ENCODE measurements at places on chromosomes 6 and 20.

DNA sequence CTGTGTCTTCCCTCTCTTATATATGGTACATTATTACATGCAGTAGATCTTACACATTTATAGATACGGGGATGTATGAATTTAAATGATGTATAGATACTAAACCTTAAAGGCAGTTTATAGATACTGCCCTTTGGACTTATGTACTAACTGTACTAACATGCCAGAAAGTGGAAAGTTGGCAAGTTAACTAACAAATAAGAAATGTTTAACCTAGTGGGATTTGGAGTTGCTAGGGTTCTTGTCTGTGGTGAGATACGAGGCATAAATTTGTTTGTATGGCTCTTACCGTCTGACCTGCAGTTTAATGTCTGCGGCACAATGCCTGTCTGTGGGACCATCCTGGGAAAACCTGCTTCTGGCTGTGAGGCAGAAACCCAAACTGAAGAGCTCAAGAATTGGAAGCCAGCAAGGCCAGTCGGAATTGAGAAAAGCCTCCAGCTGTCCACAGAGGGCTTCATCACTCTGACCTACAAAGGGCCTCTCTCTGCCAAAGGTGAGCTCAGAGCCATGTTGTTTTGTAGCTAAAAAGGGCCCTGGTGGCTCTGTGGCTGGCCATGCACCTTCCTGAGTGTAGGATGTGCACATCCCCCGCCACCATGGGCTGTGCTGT lies 62.9 kb upstream of the SLC22A1 start:
- DNase-seq, result no peak

DNA sequence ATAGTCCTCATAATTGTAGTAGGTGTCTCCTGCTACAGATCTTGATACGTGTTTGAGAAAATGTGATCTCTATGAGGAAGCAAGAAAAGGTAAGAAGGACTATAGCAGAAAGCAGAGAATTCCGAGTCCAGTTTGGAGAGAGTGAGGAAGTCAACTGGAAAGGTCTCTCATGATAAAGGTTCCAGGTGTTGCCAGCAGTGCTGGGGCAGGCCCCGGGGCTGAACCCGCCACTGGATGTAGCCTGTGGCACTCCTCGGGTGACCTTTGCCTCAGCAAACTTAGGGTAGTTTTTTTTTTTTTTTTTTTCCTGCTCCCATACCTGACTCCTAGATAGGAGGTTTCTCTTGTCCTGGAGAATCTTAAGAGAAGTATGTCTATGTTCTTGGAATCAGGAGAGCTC lies 62.8 kb downstream of the FAM120B start:
- DNase-seq, result no peak

DNA sequence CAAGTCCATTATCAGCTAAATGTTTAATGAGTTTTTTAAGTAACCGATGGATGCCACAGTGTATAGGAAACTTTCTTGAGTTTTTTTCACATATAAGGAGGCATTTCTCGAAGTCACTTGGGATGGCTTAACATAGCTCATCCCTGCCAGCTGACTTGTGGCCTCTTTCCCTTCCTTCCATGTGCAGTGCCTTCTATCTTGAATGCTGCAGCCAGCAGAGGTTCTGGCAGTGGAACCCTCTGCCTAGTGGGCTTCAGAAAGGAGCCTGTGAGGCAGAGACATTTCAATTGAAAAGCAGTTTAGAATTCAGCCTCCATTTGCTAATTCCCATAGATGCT lies 51.9 kb downstream of the AKAP12 start:
- no peak for DNase-seq

DNA sequence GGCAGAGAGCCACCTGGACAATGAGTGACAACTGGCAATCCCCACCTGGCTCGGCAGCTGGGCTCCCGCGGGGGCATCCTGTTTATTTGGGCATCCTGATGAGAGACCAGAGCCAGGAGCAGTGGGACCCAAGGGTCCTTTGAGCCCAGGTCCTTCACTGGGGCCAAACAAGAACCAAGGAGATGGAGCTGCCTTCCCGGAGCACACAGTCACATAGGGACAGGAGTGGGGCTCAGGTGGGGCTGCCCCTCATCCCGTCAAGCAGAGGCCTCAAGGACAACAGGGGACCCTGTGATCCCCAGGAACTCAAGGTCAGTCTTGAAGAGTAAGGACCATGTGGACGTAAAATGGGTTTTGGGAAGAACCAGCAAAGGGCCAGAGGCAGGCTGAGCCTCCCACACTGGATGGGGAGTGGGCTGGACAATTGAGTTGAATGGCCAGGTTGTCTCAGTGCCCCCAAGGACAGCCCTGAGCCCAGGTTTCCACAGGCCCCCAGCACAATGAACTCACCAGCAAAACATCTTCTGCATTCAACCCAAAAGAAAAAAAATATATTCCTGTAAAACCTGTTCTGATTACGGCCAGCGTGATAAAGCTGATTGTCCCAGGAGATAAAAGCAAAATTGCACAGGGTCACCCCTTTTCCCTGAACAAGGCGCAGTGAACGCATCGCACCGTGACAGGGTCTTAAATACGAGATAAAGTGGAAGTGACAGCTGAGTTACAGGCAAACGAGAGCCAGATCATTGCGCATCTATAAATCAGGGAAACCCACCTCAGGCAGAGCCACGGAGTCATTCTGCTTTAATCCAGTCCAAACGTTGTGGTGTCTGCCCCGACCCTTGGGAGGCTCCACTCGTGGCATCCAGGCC lies 86.2 kb downstream of the ANKRD60 start:
- DNase-seq, result no peak

GRCh38 chr6:143139239-143139784 lies 78.6 kb downstream of the AIG1 start:
- DNase-seq, result no peak

GRCh38 chr6:75204959-75205775 lies 686 bp downstream of the COL12A1 start:
- DNase-seq, result no peak

DNA sequence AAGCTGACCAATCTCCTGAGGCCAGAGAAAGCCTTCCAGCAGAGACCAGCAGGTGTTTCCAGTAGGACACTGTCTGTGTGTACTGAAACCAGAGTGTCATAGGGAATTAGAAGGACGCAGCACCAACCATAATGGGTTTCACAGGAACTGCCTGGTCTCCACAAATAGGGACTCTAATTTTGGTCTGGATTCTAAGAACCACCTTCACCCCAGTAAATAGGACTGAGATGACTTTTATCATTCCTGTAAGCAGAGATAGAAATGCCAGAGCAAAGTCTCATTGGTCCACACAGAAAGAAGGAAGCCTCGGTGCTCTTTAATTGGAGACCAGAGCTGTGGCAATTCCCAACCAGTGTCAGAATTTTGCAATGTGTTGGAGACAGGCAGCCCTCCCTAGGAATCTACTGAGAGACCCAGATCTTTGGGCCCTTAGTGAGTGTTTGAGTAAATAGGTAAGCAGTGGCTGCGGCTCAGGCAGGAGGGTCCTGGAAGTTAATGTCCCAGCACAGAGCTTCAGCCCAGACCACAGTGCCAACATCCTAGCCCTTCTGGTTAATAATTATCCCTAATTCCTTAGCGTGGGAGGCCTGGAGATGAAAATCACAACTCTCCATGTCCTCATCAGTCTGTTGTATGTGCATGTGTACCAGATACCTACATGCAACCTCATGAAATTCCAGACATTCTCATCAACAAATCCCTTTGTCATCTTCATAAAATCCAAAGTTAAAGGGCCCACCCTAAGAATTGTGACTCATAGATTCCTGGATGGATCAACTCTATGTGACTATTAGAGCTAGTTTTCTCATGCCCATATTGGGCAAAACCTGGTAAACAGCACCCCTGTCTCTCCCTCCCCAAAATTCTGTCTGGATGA lies 81.2 kb downstream of the UNC5CL start:
- DNase-seq, result no peak

DNA sequence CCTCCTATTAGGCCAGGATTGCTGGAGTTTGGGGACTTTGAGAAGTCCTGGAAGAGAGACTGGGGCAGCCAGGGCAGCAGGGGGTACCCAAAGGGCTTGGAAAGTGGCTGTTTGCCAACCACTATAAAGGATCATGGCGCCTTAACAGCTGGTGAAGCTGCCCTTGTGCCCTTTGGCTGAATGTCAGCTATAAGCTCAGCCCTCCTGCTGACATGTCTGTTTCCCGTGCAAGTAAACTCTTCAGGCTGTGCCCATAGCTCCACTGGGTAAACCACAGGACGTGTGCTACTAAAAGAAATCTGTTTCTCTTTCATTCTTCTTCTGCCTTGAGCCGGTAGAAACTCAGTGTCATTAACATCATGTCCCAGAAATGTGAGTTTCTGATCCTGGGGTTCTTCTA lies 97.3 kb downstream of the CAP2 start:
- DNase-seq, result no peak

GRCh38 chr6:47532981-47533585 lies 55.5 kb downstream of the CD2AP start:
- DNase-seq, result no peak

- no peak for DNase-seq
Measured at GRCh38 chr6:5068153-5068751, 16.9 kb upstream of the PPP1R3G start.

DNA sequence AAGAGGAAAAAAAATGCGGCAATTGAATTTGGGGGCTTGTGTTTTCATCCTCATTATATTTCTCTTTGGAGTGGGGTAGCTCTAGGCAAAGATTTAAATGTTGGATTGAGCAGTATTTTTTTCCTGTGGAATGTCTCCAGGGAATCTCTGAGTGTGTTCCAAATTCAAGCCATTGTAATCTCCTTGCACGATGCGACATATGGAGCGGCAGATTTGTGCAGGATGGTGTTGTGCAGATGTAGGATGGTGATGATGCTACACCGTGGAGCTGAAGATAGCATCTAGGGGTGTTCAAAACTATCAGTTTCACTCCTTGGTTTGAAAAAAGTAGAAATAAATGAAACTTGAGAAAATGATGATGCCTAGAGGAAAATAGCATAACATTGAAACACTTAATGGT lies 777.5 kb upstream of the EPHA7 start:
- DNase-seq, result no peak

- DNase-seq, result no peak
Measured at GRCh38 chr20:23490817-23491216, at the start of gene CST8. Gene CST8, plus strand, starts transcription at chr20:23491117. Its CDS starts 551 bp downstream, at chr20:23491668.

- no peak for DNase-seq
Measured at GRCh38 chr6:1188199-1188598, 123.7 kb upstream of the FOXQ1 start.

DNA sequence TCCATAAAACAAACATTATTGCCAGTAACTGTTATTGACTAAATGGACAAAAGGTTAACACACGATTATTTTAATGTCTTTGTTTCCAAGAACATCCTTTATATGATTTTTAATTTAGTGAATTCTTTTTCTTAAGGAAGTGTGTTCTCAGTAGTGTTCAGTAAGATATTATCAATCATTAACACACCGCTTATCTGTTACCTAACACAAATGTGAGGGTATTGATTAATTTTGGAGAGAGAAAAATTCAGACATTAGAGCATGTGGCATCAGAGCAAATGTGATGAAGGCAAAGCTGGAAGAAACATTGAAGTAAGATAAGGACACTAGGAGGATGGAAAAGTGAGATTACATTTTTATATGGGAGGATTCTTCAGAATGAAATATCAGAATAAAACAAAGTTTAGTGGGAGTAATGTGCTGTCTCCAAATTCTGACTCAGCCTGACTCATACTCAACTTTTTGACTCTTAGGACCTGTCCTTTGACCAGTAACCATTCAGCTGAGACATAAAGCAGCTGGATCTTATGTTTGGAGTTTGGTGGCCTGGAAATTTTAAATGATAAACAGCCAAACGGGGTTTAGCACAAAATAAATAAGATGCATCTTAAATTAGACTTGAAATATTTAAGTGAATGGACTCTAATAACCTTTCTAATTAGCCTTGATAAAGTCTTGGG lies 348.6 kb downstream of the CD109 start:
- no peak for DNase-seq

DNA sequence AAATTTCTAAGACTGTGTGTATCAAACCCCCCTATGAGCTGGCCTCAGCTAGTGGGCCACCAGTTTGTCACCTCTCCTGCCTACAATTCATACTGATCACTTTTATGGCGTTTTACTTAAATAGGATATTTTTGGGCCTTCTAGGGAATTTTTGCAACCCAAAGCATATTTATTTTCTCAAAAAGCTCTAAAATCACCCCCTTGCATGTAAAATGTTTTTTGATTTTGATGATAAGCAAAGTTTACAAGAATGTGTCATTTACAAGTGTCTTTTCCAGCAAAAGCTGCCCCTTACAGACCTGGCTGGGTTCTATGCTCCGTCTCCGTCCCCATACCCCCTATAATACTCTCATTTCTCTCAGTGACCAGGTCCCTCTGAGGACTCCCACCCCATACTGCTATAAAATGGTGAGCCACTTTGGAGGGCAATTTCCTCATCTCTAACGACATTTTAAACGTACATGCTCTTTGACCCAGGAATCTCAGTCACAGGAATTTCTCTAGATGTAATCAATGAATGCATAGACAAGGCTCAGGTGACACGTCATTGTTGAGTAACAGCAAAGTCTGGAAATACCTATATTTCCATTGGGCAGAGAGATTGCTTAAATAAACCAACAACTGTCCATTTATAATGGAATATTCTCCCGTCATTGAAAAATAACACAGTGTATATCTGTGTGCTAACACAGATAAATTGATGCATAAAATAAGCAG lies 13.9 kb upstream of the OCSTAMP start:
- no peak for DNase-seq

DNA sequence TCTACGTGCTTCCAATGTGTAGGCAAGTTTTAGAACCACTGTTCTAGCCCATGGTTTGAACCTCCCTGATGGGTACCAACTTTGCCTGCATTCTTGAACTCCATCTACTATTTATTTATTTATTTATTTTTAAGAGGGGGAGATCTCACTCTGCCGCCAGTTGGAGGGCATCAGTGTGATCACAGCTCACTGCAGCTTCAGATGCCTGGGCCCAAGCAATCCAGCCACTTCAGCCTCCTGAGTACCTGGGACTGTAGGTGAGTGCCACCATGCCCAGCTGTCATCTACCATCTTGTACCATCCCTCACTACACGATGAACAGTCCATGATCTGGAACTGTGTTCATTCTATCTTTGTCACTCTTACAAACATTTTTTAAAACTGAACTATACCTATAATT lies 28.2 kb downstream of the HLA-F start:
- DNase-seq, result no peak

DNA sequence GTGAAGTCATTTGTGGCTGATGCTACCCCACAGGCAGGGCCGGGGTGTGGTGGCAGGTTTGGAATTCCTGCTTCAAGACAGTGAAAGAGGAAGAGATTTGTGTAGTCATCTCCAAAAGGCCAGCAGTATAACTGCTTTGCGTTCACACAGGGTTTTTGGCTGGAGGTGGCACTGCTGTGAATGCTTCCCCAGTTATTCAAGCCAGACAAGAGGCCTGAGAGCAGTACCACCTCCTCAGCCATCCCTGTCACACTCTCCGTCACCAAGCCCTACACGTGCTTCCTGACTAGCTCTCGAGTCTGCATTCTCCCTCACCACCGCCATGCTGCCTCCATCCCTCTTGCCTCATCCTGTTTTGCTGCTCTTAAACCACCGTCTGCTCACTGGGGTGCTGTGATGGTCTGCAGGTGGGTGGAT lies 23.9 kb downstream of the ARMC2 start:
- no peak for DNase-seq

- DNase-seq, result no peak
Measured at GRCh38 chr6:169095153-169095552, 158.5 kb downstream of the THBS2 start.

- no peak for DNase-seq
Measured at GRCh38 chr6:166650824-166651807, 24.1 kb upstream of the RPS6KA2 start.

Data from NCI-H1930 (cell line).